Left lobe of liver (tissue), 2 donors: ENCODE measurements at places on chromosomes 7 and 10. TPM values are rescaled to one million over a fixed set of nuclear protein-coding genes. Genes with fewer than 3 reads are reported as not detected.

OLAH gene
- total RNA-seq, result not detected

SPACDR gene
- not detected for total RNA-seq

ANKRD26 gene
- 3.5 TPM for total RNA-seq

MET gene
- 32.2 TPM for total RNA-seq

ICA1 gene
- 1.9 TPM for total RNA-seq

HGF gene
- total RNA-seq, result 19.2 TPM

TDRD1 gene
- total RNA-seq, result 0.05 TPM

IFIT1 gene
- 9.6 TPM for total RNA-seq

CALML5 gene
- not detected for total RNA-seq

PAX4 gene
- not detected for total RNA-seq
